ENCODE measurements at places on chromosomes 16 and 17. TPM values are rescaled to one million over a fixed set of nuclear protein-coding genes. Genes with fewer than 3 reads are reported as not detected.

GRCh38 chr16:46638947-46639925 is 18.1 kb upstream of the SHCBP1 start:
- no peak for DNase-seq

DNA sequence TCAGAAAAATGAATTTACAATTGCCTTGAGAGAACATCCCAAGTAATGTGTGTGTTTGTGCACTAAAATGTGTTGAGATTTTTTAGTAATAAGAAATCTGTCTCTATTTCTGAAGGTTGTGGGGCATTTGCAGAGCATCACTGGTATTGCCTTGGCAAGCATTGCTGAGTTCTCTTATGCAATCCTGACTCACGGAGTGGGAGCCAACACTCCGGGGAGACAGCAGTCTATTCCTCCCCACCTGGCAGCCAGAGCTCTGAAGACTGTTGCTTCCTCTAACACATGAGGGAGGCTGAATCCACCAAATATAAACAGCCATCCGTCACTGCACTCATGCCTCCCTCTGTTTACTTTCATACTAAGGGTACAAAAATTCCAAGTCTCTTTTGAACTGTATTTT is 10.6 kb downstream of the CNTD1 start:
- DNase-seq = peak; percentile 36

DNA sequence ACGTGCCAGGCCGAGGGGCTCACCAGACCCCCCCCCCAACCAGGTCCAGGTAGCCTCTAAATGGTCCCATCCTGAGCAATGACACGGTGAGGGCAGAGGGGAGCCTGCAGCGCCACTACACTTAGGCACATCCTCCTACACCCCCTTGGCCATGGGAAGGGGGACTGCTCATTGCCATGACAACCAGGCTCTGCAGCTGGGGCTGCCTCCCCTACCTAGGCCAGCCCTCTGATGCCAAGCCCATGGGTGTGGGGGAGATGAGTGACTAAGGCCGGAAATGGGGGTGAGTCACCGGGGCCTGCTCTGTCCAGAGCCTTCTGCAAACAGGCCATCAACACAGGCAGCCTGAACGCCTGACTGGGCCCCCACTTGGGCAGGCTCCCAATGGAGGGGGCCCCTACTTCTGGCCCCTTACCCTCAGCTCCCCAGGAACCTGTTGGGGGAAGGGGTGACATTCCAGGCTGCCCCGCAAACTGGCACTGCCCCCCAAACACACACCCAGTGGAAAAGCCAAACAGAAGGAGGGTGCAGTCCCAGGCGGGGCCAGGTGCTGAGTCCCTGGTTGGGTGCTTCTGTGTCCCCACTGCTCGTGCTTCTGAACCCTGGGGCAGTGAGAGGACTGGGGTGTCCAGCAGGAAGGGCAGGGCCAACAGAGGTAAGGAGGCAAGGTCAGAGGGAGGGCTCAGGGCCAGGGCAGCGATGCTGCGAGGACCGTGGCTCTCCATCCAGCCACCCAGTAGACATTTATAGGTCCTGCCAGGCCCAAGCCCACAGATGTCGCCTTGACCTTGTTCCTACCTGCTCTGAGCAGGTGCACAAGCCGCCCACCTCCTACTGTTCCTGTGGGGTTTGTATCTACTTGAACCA is 8.2 kb downstream of the PLCD3 start:
- no peak for DNase-seq

- DNase-seq = no peak
These were observed 12.7 kb upstream of the RASD1 start for GRCh38 chr17:17508646-17509591.

DNA sequence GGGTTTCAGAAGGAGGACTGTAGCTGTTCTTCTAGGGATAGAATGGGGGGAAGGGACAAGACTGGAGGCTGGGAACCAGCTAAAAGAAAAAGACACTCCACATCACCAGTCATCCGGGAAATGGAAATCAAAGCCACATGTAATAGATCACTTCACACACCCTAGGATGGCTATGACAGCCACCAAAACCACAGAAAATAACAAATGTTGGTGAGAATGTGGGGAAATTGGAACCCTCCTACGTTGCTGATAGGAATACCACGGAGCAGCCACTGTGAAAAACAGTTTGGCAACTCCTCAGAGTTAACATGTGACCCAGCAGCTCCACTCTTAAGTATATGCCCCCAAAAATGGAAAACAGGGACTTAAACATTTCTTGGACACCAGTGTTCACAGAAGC is 2.3 kb downstream of the TLE7 start:
- DNase-seq = no peak

- no peak for DNase-seq
These were observed 719 bp upstream of the RNF227 start for GRCh38 chr17:7916808-7917207.

GRCh38 chr16:4746991-4747574 is 12.7 kb downstream of the DNAAF8 start:
- no peak for DNase-seq

DNA sequence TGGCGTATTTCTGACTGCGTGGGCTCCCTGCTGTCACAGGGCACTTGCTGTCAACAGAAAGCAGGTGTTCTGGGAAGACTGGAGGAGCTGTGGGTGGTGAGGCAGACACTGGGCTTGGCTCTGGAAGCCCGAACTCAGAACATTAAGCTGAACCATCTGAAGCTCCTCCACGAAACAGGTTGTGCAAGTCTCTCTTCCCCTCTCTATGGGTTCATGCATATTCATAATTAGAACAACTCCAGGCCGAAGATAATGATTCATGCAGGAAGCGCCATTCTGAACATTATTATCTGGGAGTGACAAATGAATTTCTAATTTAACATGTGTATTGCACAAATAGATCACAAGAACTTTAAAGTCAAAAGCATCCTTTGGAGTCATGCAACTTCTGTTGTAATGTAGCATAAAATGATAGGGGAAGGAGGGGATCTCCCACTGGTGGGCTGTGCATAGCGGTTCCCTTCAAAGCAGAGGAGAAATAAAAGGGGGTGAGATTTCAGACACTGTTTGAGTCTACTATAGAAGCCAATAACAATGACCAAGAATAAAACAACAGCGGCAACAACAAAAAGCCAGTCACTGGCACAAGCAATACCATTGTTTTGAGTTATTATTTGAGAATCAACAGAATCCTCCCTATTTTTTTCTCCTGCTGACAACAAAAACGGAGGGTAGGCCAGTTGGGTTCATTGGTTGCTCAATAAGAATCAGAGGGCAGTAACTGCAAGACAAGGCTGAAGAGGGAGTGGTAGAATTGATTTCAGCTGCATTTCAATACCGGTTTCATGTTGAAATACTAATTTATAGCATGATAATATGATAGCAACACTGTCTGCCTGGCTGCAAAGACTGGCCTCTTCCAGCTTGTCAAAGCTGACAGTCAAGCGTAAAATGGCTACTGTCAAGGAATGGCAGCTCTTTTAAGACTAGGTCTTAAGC is 407.3 kb downstream of the XYLT1 start:
- peak; percentile 16 for DNase-seq

- DNase-seq = no peak
These were observed 535.1 kb downstream of the CDH11 start for GRCh38 chr16:64586781-64587180.

DNA sequence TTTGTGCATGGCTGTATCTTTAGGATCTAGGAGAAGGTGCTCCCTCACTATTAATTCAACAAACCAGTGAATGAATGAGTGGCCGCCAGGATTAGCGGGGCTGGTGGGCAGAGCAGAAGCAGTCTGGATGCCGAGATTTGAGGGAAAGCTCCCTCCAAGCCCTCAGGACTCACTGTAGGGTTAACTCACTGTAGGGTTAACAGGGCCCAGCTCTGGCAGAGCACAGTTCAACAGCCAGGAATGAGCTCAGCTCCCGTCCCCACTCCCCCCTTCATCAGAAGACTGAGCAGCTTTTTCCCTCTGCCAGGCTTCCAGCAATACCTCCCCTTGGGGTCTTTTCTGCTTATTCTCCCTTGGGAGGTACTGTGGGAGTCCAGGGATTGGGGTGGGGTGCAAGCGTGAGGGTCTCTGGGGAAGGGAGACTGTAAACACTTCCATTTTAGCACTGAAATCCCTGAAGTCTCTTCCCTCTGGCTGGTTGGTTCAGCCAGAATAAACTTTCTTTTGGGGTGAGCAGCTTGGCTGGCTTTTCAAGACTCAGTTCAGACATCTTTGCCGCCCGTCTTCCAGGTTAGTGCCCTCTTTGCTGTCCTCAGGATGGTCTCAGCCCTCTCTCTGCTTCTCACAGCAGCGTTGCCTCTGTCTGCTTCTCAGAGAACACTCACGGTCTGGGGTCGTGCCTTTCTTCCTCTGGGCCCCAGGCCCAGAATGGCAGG is 53.7 kb upstream of the WSB1 start:
- DNase-seq = no peak

DNA sequence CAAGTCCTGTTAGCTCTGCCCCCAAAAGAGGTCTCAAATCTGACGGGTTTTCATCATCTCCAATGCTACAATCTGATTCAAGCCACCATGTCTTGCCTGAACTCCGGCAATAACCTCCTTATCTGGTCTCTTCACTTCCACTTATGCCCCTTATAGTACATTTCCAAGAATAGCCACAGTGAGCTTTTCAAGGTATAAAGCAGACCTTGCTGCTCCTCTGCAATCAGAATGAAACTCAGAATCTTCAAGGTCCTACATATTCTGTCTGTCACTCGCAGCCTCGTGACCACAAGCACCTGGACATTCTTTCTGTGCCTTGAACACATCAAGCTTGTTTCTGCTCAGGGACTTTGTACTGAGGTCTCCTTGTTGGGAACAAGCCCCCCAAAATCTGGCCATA is 84.7 kb downstream of the YPEL2 start:
- no peak for DNase-seq

- DNase-seq = no peak
These were observed 60.7 kb downstream of the ARSG start for GRCh38 chr17:68352041-68352440.

- DNase-seq = no peak
These were observed 131.1 kb downstream of the AXIN2 start for GRCh38 chr17:65430209-65430833.

GRCh38 chr17:21078016-21078780 is 35.4 kb upstream of the USP22 start:
- DNase-seq = no peak

- no peak for DNase-seq
These were observed 52.5 kb downstream of the TBX4 start for GRCh38 chr17:61504697-61505096.

- DNase-seq = no peak
These were observed 4.3 kb downstream of the CENPX start for GRCh38 chr17:82018152-82018988.

DNA sequence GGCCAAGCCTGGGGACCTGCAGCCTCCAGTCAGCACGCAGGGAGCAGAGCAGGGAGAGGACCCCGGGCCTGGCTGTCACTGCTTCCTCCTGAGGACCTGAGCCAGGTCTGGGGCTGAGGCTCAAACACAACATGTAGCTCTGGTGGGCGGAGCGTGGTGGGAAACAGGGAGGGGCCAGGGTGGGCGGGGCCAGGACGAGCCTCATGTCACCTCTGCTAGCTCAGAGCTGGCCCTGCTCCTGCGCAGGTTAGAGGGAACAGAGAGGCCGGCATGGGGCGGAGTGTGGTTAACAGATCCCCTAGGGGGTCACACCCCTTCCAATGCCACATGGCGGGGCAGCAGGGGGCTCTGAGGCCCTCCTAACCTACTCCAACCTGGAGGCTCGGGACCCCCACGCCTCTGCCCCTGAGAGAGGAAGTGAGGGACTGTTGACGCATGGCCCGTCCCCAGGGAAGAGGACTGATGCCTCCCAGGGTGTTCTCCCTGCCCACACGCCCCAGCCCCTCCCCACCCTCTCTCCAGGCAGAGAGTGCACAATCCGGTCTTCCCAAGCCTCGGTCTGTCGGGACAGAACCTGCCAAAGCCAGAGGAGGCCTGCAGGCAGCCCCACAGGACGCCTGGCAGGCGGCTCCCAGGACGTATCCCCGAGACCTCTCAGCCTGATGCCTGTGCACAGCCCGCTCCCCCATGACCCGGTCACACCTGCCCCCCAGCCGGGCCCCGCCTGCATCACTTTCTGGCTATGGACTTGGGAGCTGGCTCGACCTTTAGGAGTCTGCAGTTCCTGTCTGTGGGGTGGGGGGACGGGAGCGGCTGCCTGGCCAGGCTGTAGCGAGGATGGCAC is 15.2 kb downstream of the PIEZO1 start:
- DNase-seq = no peak

DNA sequence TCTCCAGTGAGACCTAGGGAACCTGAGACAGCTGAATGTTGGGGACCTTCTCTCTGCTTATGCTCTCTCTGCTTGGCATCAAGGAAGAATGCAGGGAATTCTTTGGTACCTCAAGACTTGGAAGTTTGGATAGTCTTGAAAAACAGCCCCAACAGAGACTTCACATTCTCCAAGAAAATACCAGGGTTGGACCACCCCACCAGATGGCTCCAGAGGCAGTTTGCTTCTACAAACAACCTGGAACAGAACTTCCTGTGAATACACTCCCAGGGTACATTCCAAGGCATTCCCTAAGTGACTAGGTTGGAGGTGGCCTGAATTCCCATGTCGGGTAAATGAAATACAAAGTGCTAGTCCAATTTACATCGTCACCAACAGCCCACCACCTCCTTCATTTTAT is 314.4 kb downstream of the PMP22 start:
- no peak for DNase-seq

DNA sequence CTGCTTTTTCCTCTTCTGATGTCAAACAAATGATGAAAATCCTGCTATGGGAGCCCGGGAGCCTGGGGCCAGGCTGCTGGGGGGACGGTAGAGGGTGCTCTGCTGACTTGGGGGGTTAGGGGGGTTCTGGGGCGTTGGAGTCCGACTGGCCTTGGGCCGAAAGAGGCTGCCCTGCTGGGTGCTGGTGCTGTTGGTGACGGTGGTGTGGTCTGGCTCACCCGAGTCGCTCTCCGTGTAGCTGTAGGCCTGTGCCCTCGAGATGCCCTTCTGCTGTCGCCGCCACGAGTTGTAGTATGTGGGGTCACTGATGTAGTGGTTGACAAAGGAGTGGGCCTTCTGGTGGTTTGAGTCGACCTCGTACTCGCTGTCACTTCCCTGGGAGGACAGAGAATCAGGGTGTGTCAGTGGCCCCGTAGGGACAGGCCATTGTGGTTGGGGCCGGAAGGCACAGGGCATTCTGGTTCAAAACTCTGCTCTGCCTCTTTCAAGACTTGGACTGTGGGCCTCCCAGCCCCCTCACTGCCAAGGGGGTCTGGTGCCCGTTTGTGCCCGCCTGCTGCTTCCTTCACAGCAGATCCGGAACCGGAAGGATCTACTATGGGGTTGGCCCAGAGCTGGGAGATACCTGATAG is 26.9 kb upstream of the CDC42EP4 start:
- no peak for DNase-seq

DNA sequence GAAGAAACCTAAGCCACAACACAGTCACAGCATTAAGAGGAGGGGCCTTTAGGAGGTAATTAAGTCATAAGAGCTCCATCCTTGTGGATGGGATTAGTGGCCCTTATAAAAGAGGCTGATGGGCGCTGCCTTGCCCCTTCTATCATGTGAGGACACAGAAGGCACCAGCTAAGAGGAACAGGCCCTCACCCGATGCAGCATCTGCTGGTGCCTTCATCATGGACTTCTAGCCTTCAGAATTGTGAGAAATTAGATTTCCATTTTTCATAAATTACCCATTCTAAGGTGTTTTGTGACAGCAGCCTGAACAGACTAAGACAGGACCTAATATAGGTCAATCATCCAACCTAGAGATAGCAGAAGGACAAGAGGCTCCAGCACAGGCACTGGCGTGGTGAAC is 120.8 kb downstream of the CDYL2 start:
- no peak for DNase-seq

The SLFN13 gene
- total RNA-seq = 0.31 TPM

The AANAT gene
- not detected for total RNA-seq

The AATK gene
- total RNA-seq = 10.1 TPM

The GOSR2 gene
- 40.7 TPM for total RNA-seq

The ZNF423 gene
- total RNA-seq = 4.7 TPM

The TNFRSF12A gene
- 2.0 TPM for total RNA-seq

The SYNRG gene
- total RNA-seq = 24.5 TPM

The KRT27 gene
- not detected for total RNA-seq

The KRT17 gene
- total RNA-seq = 0.31 TPM

The MYH2 gene
- 0.62 TPM for total RNA-seq

Measured in occipital lobe (tissue), 3 donors.